Fibroblast of skin of left quadriceps (primary cell): ENCODE measurements at places on chromosomes 12 and 14.

- DNase-seq: no peak
These were observed 129.5 kb upstream of the NCOR2 start for GRCh38 chr12:124696693-124697476.

GRCh38 chr12:23550753-23551152, 398.7 kb downstream of the SOX5 start:
- no peak for DNase-seq

- DNase-seq: no peak
These were observed 15.2 kb downstream of the FBXO33 start for GRCh38 chr14:39417014-39417413.

GRCh38 chr12:46778415-46778814, 47.4 kb downstream of the SLC38A4 start:
- DNase-seq: no peak

DNA sequence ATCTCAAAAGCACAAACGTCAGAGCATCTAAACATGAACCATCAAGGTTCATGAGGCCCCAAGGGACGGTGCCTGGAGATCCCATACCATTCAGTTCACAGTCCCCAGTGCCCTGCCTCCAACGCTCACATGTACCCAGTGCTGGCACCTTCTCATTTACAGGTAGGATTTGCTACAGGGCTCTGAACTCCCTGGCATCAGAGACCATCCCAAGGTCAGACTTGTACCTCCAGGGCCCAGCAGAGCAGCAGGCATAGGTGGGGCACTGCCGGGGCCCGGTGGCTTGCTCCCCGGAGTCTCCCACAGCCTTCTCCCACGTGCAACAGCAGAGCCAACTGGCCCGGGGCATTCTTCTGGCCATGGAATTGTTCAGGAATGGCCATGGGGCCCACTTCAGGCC, 114.8 kb downstream of the BCL11B start:
- no peak for DNase-seq

DNA sequence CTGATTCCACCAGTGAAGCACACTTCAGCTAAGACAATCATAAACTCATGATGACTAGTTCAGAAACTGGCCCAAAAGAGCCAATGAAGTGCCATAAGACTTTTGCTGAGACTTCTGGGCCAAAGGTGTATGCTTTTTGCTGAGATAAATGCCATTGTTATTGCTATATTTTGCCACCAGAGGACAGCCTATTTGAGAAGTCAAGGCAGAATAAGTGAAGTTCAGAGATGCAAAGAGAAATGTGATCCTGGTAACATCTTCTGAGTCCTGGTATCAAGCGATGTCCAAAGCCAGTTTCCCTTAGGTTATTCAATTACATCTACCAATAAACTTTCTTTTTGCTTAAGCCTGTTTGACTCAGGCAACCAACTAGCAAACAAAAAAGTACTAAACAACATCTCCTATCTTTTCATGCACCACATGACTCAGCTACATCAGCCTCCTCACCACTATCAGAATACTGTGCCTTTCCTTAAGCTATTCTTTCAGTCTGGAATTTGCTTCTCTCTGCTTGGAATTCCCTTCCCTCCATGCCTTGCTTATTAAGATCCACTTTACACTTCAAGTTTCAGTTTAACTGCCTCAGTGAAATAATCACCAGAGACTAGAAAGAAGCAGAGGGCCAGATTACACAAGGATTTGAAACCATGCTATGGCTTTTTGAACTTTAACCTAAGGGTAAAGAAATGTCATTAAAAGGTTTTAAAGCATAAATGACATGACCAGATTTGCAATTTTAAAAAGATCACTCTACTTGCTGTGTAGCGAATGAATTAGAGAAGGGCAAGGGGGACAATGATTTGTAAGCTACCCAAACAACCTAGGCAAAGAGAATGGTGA, 14.0 kb downstream of the CRY1 start:
- no peak for DNase-seq

DNA sequence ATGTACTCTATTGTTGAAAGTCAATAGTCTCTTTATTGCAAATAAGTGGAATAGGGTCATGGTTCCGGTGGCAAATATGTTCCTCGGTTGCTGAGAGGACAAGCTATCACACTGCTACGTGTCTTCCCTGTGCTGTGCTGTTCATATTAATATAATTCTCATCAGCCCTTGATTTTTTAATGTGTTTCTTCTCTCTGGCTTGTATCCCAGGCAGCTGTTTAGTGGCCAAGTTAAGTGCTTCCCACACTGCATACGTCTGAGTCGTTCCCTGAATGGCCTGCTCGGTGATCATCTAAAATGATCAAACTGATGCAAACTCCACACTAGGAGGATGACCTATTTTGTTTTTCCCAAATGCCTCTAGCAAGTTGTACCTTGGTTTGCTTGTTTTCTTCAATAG, 186.4 kb downstream of the ANO6 start:
- DNase-seq: no peak

DNA sequence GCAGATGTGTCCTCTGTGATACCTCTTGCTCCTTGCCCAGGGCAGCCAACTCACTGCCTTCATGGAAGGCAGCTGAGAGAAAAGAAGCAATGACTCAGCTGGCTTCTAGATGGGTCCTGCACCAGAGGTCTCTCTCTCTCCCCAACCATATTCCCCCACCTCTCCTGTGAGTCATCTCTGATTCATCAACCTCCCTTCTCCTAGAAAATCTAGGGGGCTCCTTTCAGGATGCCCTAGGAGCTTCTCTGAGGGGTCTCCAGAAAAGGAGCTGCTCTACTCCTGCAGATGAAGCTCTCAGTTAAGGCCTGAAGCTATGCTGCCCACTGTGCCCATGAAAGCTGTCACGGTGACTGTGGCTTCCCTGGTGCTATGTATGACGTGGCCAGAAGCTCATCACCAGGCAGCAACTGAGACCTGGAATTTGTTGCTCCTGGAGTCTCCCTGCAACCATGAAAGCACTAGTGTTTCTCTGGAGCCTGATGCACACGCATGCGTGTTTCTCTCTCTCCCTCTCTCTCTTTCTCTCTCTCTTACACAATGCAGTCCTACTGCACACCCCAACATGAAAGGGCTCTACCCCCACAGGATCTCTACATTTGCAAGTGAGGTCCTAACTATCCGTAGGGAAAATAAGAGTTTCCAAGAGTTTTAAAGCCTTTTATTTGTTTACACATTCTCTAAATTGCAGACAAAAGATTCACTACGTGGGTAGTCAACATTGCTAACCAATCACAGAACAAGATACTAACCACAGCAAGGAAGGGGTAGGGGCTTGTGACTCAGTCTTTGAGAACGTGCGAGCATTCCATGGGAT, 285.3 kb downstream of the DPF3 start:
- peak; percentile 84 for DNase-seq

- DNase-seq: no peak
These were observed 81.4 kb upstream of the REP15 start for GRCh38 chr12:27614866-27615265.

DNA sequence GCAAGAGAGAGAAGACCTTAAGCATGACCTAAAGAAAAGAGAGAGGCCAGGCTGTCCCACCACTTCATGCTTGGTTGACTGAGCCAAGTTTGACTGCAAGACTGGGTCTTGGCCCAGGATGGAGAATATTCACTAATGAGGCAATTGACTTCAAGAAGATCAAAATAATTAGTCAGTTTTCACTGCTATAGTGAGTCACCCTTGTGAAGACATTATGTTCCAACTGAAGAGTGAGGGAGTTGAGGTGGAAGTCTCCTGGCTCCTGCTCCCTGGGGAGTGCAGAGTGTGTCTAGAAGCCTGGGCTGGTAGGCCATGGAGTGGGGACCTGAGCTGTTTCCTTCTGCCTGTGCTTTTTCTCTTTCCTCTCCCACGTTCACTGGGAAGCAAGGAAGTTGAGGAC, 117.6 kb downstream of the CACNA1C start:
- DNase-seq: no peak

- DNase-seq: no peak
These were observed 111.7 kb downstream of the TBX5 start for GRCh38 chr12:114294303-114294685.
